ENCODE measurements at places on chromosomes 5 and 9.

GRCh38 chr5:136356747-136357469 lies 8.4 kb downstream of the TRPC7 start:
- DNase-seq, result no peak

DNA sequence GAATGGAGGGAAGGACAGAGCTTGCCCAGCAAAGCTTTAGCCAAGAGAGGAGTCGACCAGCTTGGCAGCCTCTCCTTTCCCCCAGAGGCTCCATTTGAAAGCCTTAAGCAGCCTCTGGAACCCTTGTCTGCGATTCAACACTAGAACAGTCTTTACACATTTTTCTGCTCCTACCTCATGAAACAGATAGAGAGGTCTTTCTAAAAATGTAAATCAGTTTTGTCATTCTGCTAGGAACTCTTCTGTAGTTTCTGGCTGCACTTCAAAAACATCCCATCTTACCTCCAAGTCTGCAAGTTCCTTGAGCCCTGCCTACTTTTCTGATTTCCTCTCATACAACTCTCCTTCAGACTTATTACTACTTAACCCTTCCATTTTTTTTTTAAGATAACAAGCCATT lies 70.1 kb downstream of the PDE4D start:
- DNase-seq, result no peak

DNA sequence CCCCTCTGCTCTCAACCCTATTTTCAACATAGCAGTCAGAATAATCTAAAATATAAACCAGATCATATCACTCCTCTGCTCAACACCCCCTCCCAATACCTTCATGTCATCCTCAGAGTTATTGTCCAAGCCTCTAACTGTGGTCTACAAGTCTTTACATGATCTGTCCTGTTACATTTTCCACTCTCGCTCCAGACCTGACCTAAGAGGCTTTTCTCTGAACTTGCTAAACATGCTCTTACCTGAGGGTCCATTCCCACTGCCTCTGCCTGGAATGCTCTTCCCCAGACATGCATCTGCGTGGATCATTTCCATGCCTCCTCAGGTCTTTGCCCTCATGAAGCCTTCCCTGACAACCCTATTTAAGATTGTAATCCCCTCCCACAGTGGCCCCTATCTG lies 12.0 kb downstream of the NIPSNAP3B start:
- DNase-seq, result no peak

- no peak for DNase-seq
Measured at GRCh38 chr5:16675806-16676205, 59.0 kb upstream of the RETREG1 start.

DNA sequence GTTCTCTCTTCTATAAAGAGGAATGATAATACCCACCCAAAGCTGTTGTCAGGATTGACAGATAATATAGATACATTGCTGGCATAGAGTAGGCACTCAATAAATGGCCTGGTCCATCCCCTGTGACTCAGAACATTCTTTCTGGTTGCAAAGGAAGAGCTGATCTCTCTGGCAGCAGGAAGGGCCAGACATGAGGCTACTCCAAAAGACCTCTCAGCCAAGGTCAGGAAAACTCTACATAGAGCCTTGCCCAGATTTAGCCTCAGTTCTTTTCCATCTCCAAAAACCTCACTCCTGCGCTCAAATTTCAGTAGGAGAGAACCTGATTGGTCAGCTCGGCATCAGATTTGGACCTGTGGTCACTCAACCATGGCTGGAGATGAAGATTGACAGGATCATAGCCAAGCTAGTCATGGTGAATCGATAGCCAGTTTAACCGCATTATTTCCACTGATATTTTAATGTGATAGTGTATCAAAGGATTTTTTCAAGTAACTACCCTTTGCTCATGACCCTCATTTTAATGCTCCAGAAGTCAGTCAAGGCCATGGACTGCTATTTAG lies 319.6 kb downstream of the DRD1 start:
- DNase-seq, result no peak

Data from coronary artery (tissue), 2 donors.